RPMI7951 (cell line): ENCODE measurements at places on chromosomes 12 and 14. TPM values are rescaled to one million over a fixed set of nuclear protein-coding genes. Genes with fewer than 3 reads are reported as not detected.

LRP6 gene
- 11.4 and 16.3 TPM in 2 replicates for total RNA-seq

GRCh38 chr12:122082621-122083356 lies 4.2 kb downstream of the MLXIP start:
- no peak for DNase-seq

ERP27 gene
- total RNA-seq: 0.10 TPM in 1 of 2 replicates, not detected in the other

DNA sequence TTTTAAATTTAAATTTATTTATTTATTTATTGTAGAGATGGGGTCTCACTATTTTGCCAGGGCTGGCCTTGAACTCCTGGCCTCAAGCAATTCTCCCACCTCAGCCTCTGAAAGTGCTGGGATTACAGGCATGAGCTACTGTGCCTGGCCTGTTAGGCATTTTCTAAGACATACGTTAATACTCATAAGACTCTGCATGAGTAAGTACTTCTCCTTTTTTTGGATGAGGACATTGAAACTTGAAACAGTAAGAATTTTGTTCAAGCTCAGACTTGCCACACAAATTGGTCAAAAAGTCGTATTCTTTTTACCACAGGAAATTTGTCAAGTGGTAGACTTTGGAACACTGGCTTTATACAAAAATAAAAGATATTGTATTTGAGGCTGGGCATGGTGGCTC lies 187.4 kb upstream of the RASSF8 start:
- DNase-seq: no peak

DNA sequence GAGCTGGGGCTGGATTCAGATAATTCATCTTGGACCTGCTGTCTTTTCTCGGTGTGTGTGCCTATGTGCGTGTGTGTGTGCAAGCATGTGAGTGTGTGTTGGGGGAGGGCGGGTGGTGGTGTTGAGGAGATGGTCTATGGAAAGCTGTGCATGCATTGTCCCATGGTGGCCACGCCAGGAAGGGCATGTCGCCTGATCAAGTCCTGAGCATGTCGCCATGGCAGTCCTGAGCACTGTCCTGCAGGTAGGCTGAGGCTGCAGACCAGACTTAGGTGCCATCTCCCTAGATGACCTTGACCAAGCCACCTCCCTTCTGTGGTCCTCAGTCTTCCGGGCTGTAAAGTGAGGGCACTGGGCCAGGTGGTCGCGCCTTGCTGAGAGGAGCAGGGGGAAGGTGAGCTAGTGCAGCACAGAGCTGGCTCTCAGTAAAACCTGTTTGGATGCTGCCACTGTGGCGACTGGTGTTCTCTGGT lies 81.4 kb downstream of the PAPOLA start:
- no peak for DNase-seq
